CD4-positive, alpha-beta memory T cell (primary cell): ENCODE measurements at places on chromosomes 6 and 20. TPM values are rescaled to one million over a fixed set of nuclear protein-coding genes. Genes with fewer than 3 reads are reported as not detected.
A peak's percentile ranks its signal among the peaks of the same experiment; 100 is the strongest.

GRCh38 chr6:167766986-167767714, 59.6 kb upstream of the AFDN start:
- no peak for DNase-seq

- DNase-seq: no peak
Measured at GRCh38 chr6:149888659-149889058, 9.3 kb downstream of the RAET1E start.

- DNase-seq: no peak
Measured at GRCh38 chr6:147216915-147217314, 12.7 kb downstream of the STXBP5 start.

The FABP7 gene
- not detected for total RNA-seq

DNA sequence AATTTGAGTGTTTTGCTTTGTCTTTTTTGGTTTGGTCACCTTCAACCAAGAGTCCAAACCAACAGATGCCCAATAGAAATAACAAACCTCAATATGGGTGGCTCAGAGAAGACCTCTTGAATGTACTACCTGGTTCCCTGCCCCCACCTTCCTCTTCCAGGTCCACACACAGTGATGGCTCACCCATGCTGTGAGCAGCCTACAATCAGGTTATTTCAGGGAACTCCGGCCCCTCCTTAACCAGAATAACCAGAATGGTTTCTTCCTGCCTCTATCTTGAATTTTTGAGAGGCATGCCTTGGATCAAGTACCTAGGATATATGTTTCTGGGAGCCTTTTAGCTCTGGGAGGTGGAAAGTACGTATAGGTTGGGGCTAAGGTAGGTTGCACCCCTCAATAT, 327.1 kb upstream of the PRDM1 start:
- no peak for DNase-seq

DNA sequence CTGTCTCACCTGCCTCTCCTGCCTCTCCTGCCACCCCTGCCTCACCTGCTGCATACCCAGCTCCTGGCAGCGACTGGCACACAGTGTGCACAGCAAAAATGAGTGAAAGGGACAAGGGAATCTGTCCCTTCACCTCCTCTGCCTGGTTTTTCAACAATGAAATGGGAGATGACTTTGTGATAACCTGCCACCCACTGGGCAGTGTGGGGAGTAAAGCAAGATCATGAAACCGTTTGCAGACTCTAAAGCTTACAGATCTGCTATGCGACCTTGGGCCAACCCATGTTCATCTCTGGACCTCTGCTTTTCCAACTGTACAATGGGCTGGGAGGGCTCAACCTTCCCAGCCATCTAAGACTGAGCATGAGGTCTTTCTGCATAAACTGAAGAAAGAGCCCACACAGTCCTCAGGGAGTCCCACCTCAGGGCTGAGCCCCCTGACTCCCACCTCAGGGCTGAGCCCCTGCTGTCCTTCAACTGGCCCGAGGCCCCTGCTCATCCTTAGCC, 81.1 kb downstream of the RIPOR3 start:
- DNase-seq: no peak

GRCh38 chr6:160733050-160733646, 31.1 kb downstream of the PLG start:
- peak; percentile 35 for DNase-seq

- DNase-seq: no peak
Measured at GRCh38 chr6:157621406-157621805, 201.6 kb upstream of the SNX9 start.

The EYS gene
- not detected for total RNA-seq

The IBTK gene
- 28.9 TPM for total RNA-seq

DNA sequence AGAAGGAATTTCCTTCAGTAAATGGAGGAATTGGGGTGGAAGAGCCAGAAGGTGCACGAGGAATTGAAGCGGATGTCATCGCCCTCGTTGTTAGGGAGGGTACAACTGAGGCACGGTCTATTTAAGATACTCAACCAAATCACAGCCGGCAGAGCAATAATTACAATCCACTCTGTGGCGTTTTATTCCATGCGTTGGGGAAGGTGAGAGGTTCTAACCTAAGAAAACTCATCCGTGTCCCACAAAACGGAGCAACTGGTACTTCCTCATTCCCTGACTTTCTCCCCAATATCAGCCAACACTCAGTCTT, 802 bp upstream of the RRBP1 start:
- DNase-seq: no peak

GRCh38 chr6:158229823-158230222, 61.7 kb downstream of the GTF2H5 start:
- no peak for DNase-seq
